ENCODE measurements at places on chromosomes 16 and 17.
A peak's percentile ranks its signal among the peaks of the same experiment; 100 is the strongest.

GRCh38 chr17:59807892-59808509 is 84.7 kb downstream of the TUBD1 start:
- DNase-seq = no peak

DNA sequence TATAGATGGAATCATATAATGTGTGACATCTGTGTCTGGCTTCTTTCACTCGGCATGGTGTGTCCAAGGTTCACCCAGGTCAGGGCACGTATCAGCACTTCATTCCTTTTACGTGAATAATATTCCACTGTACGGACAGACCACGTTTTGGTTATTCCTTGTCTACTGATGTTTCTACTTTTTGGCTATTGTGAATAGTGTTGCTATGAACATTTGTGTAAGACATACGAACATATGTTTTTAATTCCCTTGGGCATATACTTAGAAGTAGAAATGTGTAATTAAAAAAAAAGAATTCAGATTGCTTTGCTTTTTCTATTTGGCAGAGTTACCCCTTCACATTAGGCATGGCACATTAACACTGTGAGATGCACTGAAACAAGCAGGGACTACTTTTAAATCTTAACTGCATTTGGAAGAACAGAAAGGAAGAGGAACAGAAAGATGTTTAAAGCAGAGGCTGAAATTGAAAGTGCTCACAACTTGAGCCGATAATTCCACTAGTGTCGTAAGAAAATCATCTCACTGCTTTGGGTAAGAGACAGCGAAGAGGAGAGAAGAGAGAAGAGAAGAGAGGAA is 105.3 kb downstream of the VPS53 start:
- DNase-seq = no peak

DNA sequence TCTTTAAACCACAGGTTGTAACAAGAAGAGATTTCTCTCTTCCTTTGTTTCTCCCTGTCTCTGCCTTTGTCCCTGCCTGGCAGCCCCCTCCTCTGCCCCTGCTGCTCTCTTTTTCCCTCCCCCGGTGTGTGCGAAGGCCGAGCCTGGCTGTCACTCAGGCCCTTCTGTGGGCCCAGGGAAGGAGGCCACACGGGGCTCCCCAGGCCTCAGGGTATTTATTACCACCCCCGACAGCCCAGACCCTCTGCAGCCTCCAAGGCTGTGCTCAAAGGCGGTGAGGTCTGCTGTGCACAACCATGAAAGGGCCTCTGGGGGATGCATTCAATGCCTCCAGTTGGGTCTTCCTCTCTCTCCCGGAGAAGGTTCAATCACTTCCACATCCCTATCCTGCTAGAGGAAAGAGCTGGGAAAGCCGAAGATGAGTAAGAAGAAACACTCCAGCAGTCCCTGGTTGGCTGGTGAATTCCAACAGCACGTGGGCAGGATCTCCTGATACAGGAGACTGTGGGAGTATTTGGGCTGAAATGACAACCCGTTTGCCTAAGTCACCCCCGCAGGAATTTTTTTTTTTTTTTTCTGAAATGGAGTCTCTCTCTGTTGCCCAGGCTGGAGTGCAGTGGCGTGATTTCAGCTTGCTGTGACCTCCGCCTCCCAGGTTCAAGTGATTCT is 34.2 kb downstream of the ZNF423 start:
- no peak for DNase-seq

DNA sequence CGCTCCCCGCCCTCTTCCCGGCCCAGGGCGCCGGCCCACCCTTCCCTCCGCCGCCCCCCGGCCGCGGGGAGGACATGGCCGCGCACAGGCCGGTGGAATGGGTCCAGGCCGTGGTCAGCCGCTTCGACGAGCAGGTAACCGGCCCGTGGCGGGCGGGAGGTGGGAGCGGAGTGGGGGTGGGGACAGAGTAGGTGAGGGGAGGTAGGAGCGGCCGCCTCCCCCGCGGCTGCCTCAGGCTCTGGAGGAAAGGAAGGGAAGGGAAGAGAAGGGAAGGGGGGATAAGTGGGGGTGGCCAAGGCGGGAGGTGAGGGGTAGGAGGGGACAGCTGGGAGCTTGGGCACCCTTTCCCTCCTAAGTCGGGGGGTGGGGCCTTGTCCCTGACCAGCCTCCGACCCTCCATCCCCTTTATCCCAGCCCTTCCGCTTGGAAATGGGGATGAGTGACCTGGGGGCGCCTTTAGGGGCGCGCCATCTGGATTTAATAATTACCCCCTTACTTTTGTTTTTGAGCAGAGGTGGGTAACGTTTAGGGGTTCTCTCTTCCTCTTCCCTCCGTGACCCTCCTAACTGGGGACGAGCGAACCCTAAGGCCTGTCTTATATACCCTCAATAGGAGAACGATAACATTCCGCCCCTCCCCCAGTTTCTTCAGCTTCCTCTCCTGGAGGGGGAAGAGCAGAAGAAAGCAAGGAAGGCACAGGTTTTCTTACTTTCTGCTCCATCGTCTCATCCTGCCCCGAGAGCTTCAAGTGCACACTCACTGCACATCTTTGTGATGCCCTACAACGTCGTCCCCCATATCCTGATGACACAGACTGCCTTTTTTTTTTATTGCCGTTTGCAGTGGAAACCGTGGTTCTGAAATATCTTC is 694 bp downstream of the NF1 start:
- DNase-seq = peak; percentile 1

DNA sequence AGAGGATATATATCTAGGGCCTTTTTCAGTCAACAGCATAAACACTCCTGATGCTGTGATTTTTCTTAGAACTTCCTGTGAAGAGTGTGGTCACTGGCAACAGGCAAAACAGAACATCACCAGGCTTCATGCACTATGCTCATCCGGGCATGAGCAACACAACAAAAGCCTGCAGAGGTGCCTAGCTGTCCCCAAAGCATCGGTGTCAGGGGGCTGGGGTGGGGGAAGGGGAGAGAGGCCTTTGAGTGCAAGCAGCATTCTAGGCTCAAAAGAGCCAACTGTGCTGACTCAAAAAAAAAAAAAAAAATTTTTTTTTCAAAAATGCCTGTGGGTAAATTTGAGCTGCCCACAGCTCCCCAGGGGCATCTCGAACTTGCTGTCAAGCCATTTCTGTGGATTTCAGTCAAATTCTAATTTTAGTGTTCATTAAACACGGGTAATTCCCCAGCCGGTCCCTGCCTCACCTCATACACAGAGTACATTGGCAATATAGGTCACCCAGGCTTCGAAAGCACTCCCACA is 194.6 kb upstream of the DYNLRB2 start:
- DNase-seq = no peak

DNA sequence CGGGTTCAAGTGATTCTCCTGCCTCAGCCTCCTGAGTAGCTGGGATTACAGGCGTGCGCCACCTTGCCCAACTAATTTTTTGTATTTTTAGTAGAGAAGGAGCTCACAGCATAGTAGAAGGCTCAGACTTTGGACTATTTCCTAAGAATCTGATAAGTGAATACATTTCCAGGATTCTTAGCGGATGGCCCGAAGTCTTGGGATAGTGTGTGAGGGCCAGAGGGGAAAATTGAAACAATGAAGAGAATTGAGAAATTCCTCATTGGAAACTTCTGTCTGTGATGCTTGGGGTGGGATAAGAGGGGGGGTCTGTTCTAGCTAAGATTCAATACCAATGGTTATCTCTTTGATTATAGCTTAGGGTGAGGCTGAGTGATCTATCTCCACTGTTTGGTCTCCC is 183.3 kb downstream of the MSI2 start:
- DNase-seq = no peak

- peak; percentile 57 for DNase-seq
These were observed at the start of gene COPRS for GRCh38 chr17:31858642-31859486. Gene COPRS, minus strand, starts transcription at chr17:31859244. Its CDS starts 45 bp downstream, at chr17:31859199.

DNA sequence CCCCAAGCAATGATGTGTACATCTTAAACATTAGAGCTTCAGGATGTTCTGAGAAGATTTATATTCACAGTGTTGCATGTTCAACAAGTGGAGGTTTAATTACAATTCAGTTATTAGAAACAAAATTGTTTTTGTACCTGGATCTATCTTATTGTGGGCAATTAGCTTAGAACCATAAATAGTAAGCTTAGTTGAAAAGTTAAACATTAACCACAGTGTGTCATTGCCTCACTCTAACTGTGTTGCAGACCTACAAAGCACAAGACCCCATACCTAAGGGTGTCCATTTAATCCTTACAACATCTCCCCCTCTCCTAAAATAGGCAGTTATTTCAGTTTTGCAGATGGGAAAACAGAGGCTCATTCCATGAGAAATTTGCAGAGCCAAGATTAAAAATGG is 632.0 kb upstream of the SOX9 start:
- no peak for DNase-seq

GRCh38 chr17:16925461-16926060 is 46.4 kb downstream of the TNFRSF13B start:
- DNase-seq = no peak

DNA sequence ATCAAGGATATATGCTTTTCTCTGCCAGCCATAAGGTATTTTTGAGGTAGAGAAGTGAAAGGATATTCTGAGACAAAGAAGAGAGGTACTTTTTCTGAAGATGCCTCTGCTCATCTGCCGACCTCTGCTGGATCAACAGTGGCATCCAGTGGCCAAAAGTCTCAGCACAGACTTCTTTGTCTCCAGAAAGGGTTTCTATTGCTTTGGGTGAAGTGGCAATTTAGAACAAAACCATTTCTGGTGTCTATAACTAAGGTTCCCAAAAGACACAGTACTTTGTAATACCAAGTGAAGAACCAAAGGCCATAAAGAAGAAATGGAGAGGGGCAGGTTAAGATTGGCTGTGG is 155.2 kb upstream of the C17orf78 start:
- DNase-seq = peak; percentile 21

DNA sequence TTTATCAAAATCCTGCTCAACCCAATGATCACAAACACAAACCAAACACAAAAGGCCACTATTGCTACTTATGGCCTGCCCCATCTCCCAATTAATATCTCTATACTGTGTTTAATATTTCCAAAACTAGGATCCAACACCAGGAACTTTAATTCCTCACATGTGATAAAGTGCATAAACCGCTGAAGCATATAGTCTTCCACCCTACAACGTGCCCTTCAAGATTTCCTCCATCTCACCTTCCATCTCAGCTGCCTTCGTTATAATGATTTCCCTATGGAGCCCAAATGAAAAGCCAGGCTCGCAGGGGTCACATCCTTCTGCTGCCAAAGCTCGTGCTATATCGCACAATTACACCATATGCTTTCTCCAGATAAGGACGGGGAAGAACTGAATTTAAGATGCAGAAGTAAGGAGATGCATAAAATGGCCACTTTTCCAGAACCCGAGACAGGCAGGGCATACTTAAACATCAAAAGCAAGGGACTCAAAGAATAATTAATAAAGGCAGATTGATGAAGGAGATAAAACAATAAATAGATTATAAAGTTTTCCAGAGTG is 1.8 kb downstream of the MYH10 start:
- DNase-seq = no peak

GRCh38 chr16:66260522-66261254 is 105.8 kb upstream of the CDH5 start:
- DNase-seq = no peak

Measured in effector memory CD8-positive, alpha-beta T cell (primary cell).